ENCODE measurements at places on chromosomes 3 and 15.

DNA sequence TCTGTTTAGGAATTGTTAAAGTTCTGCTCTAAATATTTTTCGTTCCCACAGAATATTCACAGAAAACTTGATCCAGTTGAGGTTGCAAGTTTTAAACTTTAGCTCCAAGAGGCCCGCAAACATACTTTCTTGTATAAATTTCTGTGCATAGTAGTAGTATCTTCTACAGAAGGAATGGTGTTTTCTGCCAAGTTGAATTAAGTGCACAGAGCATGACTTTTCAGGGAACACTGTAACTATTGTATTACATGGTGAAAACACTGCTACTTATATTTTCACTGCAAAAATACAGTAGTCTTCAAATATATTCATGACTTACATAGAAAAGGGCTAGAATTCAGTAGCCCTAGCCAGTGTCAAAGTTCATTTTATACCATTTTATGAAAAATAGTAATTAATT is 67.0 kb downstream of the SUCNR1 start:
- DNase-seq, result no peak

- DNase-seq, result no peak
These were observed 252.5 kb downstream of the CDIN1 start for GRCh38 chr15:36831904-36832287.

DNA sequence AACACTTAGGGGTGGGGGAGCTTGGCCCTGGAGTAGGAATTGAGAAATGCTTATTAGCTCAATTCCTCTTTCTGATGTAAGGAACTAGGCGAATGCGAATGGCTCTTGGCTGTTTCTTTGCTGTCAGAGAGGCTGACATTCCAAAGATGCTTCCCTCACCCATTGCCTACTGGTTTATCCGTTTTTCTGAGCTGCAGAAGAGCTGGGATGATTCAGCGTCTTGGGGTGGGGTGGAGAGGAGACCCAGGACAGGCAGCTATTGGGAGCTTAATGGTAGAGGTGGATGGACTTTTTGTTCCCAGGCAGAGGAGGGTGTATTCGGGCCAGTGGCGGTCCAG is 9.8 kb downstream of the PLEKHO2 start:
- no peak for DNase-seq

GRCh38 chr15:62089616-62090015 is 22.8 kb downstream of the C2CD4A start:
- DNase-seq, result no peak

GRCh38 chr3:148998715-148999423 is 7.5 kb downstream of the GYG1 start:
- no peak for DNase-seq

GRCh38 chr3:14188041-14188754 is 9.6 kb downstream of the LSM3 start:
- DNase-seq, result no peak

- DNase-seq, result no peak
These were observed 39.5 kb downstream of the ALDH1A2 start for GRCh38 chr15:58026051-58026450.

GRCh38 chr3:146308682-146309081 is 57.8 kb upstream of the PLSCR4 start:
- DNase-seq, result no peak

- no peak for DNase-seq
These were observed 83.2 kb upstream of the ATP10A start for GRCh38 chr15:25946241-25946805.

DNA sequence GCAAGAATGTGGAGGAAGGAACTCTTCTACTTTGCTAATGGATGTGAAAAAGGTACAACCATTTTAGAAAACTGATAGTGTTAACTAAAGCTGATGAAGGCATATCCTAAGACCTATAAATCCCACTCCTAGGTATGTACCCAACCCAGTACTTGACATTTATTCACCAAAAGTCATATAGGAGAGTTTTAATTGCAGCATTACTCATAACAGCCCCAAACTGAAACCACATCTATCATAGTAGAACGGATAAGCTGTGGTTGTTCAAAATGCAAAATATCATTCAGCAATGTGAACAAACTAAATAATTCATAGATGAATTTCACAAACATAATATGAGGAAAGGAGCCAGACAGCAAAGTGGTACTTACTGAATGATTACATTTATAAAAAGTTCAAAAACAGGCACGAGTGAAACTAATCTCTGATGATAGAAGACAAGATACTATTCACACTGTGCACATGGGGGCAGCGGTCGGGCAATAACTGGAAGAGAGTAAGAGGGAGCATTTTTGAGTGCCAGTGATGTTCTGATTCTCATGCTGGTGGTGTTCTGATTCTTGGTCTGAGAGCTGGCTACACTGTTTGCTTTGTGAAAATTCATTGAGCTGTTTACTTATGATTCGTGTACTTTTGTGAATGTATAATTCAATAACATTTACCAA is 34.3 kb downstream of the GOLIM4 start:
- DNase-seq, result no peak

GRCh38 chr3:162558016-162558415 is 1061.4 kb downstream of the OTOL1 start:
- DNase-seq, result no peak

GRCh38 chr3:3191675-3192285 is 12.3 kb upstream of the CRBN start:
- DNase-seq, result no peak

GRCh38 chr3:123611082-123611481 is 26.2 kb upstream of the HACD2 start:
- DNase-seq, result no peak

GRCh38 chr3:139328356-139328755 is 15.5 kb upstream of the MRPS22 start:
- no peak for DNase-seq

DNA sequence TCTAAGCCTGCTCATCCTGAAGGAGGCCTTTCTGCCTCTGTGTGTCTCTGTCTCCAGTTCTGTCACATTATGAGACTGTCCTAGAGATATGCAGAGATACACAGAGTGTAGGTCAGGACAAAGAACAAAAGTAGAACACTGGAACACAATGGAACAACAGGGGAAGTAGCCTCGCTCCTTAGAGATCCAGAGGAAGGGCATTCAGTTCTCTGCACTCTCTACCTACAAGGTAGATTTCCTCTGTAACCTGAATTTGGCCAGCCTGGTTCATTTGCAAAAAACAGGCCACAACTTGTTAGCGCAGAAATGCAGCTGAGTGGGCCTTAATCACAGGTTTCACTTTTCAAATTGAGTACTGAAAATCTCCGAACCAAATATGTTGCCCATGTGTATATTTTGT is 19.4 kb downstream of the NEK10 start:
- DNase-seq, result no peak

All from NCI-H1436 treated with DMSO at 0.1 percent for 48 hours (cell line).